ENCODE measurements at places on chromosomes 6 and 20.

GRCh38 chr6:43695215-43695966 is 7.8 kb upstream of the MRPS18A start:
- DNase-seq: no peak

DNA sequence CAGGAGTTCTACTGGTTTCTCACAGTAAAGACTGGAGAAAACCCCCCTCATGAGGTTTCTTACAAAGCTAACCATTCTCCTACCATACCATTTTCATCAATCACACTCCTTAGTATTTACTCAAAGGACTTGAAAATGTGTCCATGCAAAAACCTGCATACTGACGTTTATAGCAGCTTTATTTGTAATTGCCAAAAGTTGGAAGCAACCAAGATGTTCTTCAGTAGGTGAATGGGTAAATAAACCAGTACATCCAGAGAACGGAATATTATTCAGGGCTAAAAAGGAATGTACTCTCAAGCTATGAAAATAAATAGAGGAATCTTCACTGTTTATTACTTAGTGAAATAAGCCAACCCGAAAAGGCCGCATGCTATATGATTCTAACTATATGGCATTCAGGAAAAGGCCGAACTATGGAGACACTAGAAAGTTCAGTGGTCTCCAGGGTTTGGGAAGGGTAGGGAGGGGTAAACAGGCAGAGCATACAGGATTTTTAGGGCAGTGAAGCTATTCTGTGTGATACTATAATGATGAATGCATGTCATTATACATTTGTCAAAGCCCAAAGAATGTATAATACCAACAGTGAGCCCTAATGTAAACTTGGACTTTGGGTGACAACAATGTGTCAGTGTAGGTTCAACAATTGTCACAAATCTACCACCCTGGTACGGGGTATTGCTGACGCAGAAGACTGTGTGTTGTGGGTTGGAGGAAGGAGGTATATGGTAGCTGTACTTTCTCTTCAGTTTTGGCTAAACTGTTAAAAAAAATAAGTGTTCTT is 50.6 kb downstream of the SNX5 start:
- no peak for DNase-seq

DNA sequence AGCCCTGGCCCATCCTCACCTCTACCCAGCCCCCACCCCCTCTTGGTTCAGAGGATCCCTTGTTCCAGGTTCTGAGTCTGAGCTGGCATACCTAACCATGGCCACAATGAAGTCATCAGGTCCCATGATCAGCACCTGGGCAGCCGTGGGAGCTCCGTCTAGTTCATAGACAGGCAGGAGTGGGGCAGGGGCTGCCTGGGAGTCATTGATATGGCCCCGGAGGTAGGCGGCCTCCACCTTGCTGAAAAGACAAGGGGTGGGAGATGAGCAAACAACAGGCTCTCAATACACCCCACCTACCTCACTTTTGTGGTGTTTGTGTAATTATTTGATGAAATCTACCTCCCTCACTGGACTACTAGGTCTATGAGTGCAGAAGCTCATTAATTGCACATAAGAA is 20.4 kb downstream of the GGT7 start:
- DNase-seq: no peak

DNA sequence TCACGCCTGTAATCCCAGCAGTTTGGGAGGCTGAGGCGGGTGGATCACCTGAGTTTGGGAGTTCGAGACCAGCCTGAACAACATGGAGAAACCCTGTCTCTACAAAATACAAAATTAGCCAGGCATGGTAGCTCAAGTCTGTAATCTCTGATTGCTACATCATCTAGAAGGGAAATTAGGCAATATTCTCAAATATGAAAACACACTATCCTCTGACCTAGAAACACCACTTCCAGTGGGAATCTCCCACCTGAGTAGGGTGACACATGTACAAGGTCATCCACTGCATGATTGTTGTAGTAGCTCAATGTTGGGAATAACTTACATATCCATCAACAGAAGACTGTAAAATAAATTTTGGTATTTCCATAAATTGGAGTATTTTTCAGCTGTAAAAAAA is 19.1 kb upstream of the SIRPD start:
- no peak for DNase-seq

GRCh38 chr6:167962711-167963110 is 34.8 kb upstream of the KIF25 start:
- no peak for DNase-seq

DNA sequence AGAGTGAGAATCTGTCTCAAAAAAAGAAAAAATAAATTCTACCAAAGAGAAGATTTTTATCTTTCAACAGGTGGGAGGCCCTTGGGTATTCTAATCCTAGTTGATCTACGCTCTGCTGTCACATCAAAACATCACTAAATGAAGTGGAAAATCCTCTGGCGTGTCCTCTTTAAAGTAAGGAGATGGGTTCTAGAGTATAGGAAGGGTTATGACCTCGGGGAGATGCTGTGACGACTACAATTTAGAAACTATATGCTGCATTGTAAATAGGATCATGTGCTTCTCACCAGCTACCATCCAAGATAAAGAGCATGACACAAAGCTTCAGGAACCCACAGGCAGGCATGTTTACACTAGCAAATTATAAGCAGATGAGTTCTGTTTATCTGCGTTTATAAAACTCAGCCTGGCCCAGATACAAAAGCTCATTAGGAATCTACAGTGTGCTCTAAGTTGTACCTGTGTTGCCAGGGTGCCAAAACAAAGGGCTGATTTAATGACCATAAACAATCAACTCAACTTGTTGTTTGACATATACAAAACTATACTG is 197.1 kb upstream of the PLN start:
- DNase-seq: no peak

GRCh38 chr20:6560978-6561377 is 206.5 kb upstream of the BMP2 start:
- DNase-seq: no peak

DNA sequence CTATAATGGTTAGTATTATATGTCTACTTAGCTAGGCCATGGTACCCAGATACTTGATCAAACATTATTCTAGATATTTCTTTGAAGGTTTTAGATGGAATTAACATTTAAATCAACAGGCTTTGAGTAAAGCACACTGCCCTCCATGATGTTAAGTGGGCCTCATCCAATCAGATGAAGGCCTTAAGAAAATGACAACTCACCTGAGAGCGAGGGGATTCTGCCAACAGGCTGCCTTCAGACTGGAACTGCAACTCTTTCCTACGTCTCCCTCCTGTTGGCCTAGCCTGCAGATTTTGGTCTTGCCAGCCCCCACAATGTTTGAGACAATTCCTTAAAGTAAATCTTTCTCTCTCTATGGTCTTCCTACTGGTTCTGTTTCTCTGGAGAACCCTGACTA is 137.3 kb downstream of the AHI1 start:
- no peak for DNase-seq

- no peak for DNase-seq
These were observed 51.5 kb upstream of the MTHFD1L start for GRCh38 chr6:150813993-150814359.

GRCh38 chr6:110013386-110013785 is 35.3 kb downstream of the GPR6 start:
- no peak for DNase-seq

GRCh38 chr20:61748376-61748775 is 317.3 kb downstream of the TAF4 start:
- DNase-seq: no peak

DNA sequence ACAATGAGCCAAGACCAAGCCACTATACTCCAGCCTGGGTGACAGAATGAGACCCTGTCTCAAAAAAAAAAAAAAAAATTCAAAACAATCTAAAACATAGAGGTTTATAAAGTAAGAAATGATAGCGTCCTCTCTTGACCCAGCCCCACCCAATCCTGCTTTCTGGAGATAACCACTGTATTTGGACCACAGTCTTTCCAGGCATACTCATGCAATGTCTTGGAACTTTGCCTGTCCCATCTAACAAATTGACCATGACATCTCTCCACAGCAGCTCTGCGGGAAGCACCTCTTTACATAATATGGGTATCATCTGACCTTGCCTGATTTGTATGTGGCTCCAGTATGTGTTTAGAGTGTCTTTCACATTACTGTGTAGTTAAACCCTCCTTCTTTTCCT is 9.1 kb upstream of the SHLD1 start:
- DNase-seq: no peak

- no peak for DNase-seq
These were observed 885 bp downstream of the MTCL3 start for GRCh38 chr6:127518191-127518709.

DNA sequence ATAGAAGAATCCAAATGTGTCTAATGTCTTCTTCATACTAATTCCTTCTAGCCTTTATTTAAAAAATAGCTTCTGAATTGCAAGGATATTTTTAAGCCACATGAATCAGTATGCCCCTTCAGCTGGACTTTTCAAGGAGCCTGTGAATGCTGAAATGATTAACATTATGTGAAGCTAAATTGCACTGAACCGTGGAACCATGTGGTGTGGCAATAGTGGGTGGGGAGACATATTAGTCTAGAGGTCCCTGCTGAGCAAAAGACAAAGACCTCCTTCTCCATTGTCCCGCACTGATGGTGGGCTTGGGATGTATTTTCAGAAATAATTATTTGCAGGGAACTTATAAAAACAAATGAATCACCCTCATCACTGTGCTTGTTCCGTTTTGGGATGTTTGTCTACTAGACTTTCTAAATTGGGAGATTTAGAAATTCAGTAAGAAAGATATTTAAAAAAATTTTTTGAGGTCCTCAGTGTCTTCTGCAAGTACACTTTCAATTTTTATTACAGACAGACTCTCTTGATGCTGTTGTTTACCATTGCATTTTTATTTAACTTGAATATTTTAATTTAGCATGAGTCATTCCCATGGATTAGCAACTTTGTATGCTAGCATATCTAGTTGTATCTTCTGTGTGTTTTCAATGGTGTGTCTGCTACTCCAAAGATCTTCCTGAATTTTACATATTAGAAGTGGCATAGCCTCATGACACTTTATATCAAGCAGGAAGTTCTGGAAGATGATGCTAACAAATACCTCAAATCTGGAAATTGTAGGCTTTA is 238.1 kb downstream of the LAMA2 start:
- no peak for DNase-seq

- no peak for DNase-seq
These were observed 117.0 kb downstream of the ERMARD start for GRCh38 chr6:169868458-169868857.
